Muscle of arm (tissue), 14 donors: ENCODE measurements at places on chromosomes 7 and 10.

DNA sequence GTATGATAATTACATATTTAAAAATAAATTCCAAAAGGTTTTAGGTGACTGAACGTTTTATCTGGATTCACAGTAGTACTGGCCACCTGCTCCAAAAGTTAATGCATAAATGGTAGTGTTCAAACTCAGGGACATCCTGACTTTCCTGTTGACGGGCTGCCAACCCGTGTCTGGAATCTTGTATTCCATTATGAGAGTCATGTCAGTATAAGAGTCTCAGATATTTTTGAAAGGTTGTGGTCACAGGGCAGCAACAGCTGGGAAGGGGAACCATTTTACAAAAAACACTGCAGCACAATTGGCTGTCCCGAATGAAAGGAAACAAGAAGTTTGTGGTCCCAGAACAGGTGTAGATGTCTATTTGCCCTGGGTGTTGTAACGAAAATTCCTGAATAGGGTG, 2.8 kb downstream of the TDRD1 start:
- DNase-seq = peak; percentile 17

DNA sequence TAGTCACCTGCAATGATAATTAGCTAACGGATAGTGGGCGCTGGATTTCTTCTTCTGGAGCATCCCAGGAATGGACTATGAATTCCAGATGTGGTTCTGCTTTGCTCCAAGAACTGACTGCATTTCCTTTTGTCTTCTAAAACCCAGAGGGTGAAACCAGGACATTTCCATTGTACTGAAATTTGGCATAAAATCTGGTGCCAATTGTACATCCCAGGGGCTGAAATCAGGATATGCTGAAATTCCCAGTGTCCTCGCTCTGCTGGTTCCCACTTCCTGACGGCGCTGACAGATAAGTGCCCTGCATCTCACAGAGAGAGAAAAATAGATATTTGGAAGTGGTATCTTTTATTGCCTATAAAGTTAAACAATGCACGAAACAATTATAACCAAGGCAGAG, 31.9 kb downstream of the RBM20 start:
- DNase-seq = no peak

GRCh38 chr10:127125331-127125730, 71.1 kb downstream of the INSYN2A start:
- no peak for DNase-seq

GRCh38 chr7:20343205-20343604, 12.5 kb downstream of the ITGB8 start:
- no peak for DNase-seq

- DNase-seq = no peak
Observed at GRCh38 chr7:41882256-41882655, 179.4 kb upstream of the INHBA start.

DNA sequence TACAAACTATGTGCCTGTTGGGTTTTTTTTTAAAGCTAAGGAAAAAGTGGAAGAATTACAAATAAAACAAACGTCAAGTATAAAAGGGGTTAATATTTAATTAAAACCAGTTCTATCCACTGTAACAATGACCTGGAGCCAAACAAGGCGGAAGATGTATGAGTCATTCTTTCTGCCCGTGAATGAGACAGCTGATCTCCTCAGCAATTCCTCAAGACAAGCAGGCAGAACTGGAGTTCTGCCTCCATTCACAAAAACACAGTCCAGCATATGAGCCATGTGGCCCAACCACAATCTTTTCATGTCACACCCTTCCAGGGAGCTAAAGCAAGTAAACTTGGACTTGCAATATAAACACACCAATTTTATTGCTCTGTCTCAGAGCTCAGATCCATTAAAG, 8.4 kb downstream of the ETV1 start:
- peak; percentile 90 for DNase-seq

DNA sequence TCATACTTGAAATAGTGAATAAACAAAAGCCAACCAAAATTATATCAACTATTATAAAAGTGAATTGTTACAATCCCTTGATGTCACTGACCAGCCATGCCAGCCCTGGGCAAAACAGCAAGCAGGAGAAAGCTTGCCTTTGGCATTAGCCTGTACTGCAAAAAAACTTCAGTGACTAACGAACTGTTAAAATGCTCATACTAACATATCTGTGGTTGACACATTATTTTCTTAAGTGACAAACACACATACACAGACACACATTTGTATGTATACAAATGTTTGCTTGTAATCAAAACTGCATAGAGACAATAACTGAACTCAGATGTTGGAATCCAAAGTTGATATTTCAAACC, 29.5 kb downstream of the CHCHD3 start:
- no peak for DNase-seq

GRCh38 chr10:78913219-78914059, 155.3 kb upstream of the ZMIZ1 start:
- DNase-seq = no peak

GRCh38 chr10:131048606-131049005, 262.9 kb downstream of the TCERG1L start:
- no peak for DNase-seq

DNA sequence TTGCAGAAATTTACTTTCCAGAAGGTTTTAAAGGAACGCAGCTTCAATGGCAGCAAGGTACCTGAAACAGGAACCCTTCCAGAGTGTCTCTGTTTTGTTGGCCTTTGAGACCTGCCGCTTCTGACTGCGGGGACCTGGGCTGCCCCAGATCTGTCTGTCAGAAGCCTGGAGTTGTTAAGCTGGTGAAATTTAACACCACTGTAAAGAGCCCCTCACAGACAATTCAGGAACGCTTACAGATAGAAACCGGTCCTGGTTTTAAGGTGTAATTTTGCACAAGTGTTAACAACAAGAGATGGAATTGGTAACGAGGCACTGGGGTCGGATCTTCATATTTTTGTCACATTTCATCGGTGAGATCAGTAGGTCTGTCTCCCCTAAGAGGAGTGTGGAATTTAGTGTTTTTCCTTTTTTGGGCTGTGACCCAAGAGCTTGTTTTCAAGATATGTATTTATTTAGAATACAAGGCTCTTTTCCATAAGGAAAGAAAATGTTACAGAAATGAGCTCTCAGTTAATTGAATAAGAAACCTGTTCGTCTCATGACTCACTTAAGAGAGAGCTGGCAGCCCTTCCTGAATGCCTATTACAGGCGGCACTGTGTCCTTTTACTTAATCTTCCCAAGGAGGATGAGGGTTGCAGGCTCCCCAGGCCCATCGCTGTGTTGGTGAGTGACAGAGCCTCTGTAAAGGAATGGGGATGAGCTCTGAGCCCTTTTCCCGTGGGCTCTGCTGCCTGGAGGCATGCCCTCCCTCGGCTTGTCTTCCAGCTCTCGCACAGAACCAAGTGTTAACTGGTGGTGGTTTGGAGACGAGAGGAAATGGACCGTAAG, 168.7 kb downstream of the CUX1 start:
- DNase-seq = no peak
